ENCODE measurements at places on chromosomes 4 and X.

GRCh38 chr4:3201718-3202702 lies 46.9 kb upstream of the MSANTD1 start:
- DNase-seq = no peak

GRCh38 chrX:18753631-18754030 lies 46.2 kb downstream of the PPEF1 start:
- no peak for DNase-seq

- no peak for DNase-seq
These were observed 95.5 kb downstream of the PCDH7 start for GRCh38 chr4:30815685-30816084.

- DNase-seq = no peak
These were observed 77.6 kb downstream of the HDAC8 start for GRCh38 chrX:72495046-72495445.

DNA sequence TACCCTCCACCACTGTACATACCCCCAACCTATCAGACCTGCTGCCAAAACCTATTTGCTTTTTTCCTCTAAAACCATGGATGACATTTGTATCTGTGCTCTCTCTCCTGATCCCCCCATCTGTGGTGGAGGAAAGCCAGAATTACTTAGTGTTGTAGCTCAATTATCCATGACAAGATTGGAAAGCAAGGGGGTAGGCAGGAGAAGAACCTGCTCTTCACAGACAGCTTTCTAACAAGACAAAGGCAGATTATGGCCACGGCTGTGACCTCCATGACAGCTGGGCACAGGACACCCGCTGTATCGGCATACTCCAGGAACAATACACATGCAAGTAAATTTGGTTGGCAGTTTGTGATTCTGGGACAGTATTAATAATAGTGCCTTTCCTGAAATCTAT lies 186.7 kb downstream of the ENOX2 start:
- no peak for DNase-seq

All from HFFc6 (cell line).